Colonic mucosa (tissue), 4 donors: ENCODE measurements at places on chromosomes 1 and 21.

DNA sequence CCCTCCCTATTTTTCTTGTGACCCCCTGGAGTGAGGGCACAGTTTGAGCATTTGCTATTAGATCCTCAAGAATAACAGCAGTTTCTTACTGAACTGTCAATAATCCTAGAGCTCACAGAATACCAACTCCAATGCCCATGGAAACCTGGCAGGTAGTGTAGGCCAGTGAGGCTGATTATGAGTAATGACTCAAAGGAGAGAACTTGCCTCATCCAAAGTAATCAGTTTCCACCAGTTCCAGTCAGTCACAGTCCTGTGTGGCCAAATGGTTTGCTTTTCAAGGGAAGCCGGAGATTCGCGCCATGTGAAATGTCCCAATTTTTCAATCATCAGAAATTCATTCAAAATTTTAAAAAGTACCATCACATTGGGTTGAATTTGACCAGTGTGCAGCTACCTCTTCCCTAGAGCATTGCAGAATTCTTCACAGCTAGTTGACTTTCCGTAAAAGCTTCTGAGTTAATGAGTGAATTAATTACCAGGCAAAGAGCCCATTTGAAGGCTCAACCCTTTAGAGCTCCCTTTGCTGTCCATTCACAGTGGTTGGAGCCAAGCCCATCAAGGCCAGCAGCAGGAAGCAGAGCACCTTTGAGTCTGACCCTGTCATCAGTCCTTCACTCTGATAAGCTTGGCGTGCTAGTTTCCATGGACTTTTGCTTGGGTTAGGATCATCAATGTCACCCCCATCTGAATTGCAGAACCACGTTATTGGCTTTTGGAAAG, 170.3 kb downstream of the KAZN start:
- no peaks in the 10 kb centered on the region for H3K27me3 ChIP-seq
- no peak overlapping the region for H3K4me3 ChIP-seq
- no peak overlapping the region for H3K27ac ChIP-seq
- no peak for DNase-seq

DNA sequence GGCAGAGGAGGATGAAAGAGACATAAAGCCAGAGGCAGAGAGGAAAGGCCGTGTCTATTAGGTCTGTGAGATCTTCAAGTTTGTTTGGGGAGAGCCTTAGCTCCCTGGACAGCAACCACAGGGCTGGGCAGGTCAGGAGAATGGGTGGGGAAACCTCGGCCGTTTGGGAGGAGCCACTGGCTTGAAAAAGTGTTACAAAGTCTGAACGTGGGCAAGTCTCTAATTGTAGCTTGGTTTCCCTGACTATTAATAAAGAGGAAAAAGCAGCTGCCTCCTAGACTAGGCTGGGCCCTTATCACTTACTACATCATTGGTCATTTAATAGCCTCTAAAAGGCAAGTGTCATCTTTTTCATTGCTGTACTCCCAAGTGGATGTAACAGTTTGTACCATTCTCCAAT, at the start of gene CCDC17:
Gene CCDC17 (minus strand): TSS at position 83 of the 400 bp plus-strand sequence. CDS start 145 bp downstream, outside the sequence.
- peaks cover 4% of the 10 kb centered on the region for H3K36me3 ChIP-seq
- no peaks in the 10 kb centered on the region for H3K4me1 ChIP-seq
- DNase-seq, result no peak

DNA sequence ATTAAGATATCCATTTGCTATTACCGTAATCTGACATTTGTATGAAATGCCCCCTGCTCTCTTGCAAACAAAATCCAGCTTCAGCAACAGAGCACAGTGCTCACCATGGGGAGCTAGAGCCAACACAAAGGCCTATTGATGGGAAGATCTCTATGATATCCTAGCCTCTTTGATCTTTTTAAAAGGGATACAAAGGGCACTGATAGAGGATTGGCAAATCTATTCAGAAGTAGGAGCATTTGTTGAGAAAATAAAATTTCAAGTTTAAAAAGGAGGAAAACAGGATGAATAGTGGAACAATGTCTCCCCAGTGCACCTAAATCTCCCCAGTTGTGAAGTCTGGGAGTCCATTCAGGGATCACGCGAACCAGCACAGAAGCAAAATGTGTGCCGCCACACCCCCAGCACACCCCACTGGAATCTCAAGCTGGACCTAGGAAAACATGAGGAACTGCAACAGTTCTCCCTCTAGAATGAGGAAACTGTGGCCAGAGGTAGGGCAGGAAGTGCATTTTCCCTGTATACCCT, 32.2 kb downstream of the MRAP start:
- no peak overlapping the region for H3K4me3 ChIP-seq
- peaks cover 7% of the 10 kb centered on the region for H3K36me3 ChIP-seq
- no peaks in the 10 kb centered on the region for H3K4me1 ChIP-seq
- no peaks in the 10 kb centered on the region for H3K27me3 ChIP-seq

DNA sequence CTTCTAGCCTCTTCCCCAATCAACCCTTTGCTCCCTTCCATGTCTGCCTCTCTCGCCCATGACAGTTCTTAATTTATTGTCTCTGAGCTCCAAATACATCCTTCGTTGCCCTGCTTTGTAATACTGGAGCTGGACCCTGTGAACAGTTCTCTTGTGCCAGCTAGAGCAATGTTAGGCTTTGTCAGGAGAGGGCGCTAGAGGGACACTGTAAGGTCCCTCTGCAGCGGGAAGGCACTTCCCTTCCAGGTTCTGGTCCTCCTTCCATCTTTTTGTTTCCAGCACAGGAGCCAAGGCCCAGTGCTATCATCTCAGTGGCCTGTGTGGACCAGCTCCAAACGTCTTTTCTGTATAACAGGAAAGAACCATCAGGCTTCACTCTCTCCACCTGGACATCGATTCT, 95.9 kb downstream of the PTPRU start:
- H3K27ac ChIP-seq, result no peak overlapping the region
- H3K4me3 ChIP-seq, result no peak overlapping the region
- DNase-seq, result peak; percentile 42
- H3K4me1 ChIP-seq, result no peaks in the 10 kb centered on the region

DNA sequence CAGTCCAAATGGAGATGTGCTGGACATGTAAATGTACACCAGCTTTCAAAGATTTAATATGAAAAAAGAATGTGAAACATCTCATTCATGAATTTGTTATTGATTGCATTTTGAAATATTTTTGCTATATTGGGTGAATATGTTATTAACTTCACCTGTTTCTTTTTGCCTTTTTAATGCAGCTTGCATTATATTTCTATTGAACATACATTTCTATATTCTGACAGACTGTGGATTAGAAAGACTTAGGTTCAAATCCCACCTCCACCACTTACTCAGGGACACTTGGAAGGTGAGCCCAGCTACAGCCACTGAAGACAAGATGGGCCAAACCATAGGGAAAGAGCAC, 37.8 kb downstream of the LRRN2 start:
- no peak overlapping the region for H3K27ac ChIP-seq
- H3K36me3 ChIP-seq, result no peaks in the 10 kb centered on the region
- no peak overlapping the region for H3K4me3 ChIP-seq
- no peaks in the 10 kb centered on the region for H3K27me3 ChIP-seq
- H3K4me1 ChIP-seq, result peaks cover 15% of the 10 kb centered on the region

- H3K36me3 ChIP-seq, result no peaks in the 10 kb centered on the region
- H3K27me3 ChIP-seq, result no peaks in the 10 kb centered on the region
- H3K4me3 ChIP-seq, result no peak overlapping the region
- H3K27ac ChIP-seq, result no peak overlapping the region
These were observed 58.9 kb upstream of the TLR5 start for GRCh38 chr1:223201967-223202366.

GRCh38 chr1:197076585-197076984, 9.5 kb upstream of the F13B start:
- no peaks in the 10 kb centered on the region for H3K4me1 ChIP-seq
- DNase-seq, result no peak
- no peak overlapping the region for H3K4me3 ChIP-seq
- H3K27me3 ChIP-seq, result no peaks in the 10 kb centered on the region
- H3K27ac ChIP-seq, result no peak overlapping the region
- H3K36me3 ChIP-seq, result no peaks in the 10 kb centered on the region

GRCh38 chr21:20739421-20739820, 258.8 kb upstream of the NCAM2 start:
- no peak for DNase-seq
- H3K27me3 ChIP-seq, result no peaks in the 10 kb centered on the region
- H3K36me3 ChIP-seq, result no peaks in the 10 kb centered on the region
- no peak overlapping the region for H3K4me3 ChIP-seq
- H3K4me1 ChIP-seq, result no peaks in the 10 kb centered on the region
- no peak overlapping the region for H3K27ac ChIP-seq
